Sigmoid colon (tissue), 7 donors: ENCODE measurements at places on chromosomes 7 and 10. TPM values are rescaled to one million over a fixed set of nuclear protein-coding genes. Genes with fewer than 3 reads are reported as not detected.
A peak's percentile ranks its signal among the peaks of the same experiment; 100 is the strongest.

DNA sequence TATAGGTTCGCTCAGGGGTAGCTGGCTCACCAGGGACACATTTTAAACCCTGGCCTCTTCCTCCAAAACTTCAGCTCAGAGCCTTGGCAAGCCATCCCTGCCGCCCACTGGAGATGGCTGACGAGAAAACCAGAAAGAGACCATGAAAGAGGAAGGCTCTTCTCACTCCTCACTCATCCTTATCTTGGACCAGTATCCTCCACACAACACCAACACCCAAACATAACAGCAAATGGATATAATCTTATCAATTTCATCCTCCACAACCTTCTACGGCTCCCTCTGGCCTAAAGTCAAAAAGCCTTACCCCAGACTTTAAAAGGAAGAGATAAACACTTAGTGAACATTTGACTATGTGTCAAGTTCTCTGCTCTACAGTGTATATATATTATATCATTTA lies 26.9 kb downstream of the DLG5 start:
- DNase-seq, result no peak

The DPYSL4 gene
- total RNA-seq, result 0.82 TPM

- DNase-seq, result peak; percentile 71
Measured at GRCh38 chr10:86661161-86662025, 6.9 kb upstream of the LDB3 start.

DNA sequence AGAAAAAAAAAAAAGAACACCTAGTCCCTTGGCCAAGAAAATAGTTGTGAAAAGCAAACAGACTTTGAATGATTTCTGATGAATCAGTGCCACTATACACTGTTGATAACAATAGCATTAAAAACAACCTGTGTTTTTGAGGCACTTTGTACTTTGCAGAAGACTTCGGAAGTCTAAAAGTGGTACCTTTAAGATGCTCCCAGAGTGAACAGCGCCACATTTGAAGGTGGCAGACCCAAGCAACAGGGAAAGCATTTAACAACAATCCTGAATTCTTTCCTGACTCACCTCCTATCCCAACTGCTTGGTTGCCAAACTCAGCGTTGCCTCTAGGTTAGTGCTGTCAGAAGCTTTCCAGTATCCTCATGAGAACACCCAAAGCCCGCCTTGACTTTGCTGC lies 102.5 kb upstream of the CCDC6 start:
- DNase-seq, result no peak

- no peak for DNase-seq
Measured at GRCh38 chr10:18217577-18217976, 77.4 kb downstream of the CACNB2 start.

The TFPI2 gene
- total RNA-seq, result 3.8 TPM

The NPSR1 gene
- total RNA-seq, result not detected

DNA sequence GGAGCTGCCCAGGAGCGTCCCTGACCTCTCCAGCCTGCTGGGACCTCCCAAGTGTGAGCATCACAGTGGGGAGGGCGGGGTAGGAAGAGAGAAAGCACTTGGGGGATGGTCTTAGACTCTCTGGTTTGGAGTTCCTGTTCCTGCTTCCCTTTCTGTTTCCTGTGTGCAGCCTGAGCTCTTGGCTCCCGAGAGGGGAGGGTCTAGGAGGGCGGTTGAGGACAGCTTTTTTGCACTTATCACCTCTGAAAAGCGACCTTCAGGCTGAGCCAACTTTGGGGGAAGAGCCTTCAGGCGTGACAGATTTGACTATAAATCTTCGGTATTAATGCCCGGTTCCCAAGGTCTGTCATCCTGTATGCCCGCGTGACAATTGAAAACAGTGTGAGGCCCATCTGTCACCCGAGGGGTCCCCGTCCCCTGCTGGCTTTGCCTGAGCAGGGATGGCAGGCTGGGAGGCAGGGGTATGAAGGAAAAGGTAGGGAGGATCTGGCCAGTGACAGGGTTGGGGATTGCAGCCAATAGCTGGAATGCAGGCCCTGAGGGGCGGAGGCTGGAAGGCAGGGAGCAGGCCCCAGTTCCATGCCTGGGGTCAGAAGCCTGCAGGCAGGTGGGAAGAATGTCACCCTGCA lies 78.6 kb downstream of the CDH23 start:
- DNase-seq, result no peak

The WDR86 gene
- 14.4 TPM for total RNA-seq

GRCh38 chr10:77541247-77541646 lies 96.4 kb downstream of the KCNMA1 start:
- no peak for DNase-seq

GRCh38 chr7:35253710-35254495 lies at the start of gene TBX20:
TBX20 (minus strand) TSS chr7:35254100; CDS start chr7:35253620, 480 bp downstream.
- DNase-seq, result no peak

DNA sequence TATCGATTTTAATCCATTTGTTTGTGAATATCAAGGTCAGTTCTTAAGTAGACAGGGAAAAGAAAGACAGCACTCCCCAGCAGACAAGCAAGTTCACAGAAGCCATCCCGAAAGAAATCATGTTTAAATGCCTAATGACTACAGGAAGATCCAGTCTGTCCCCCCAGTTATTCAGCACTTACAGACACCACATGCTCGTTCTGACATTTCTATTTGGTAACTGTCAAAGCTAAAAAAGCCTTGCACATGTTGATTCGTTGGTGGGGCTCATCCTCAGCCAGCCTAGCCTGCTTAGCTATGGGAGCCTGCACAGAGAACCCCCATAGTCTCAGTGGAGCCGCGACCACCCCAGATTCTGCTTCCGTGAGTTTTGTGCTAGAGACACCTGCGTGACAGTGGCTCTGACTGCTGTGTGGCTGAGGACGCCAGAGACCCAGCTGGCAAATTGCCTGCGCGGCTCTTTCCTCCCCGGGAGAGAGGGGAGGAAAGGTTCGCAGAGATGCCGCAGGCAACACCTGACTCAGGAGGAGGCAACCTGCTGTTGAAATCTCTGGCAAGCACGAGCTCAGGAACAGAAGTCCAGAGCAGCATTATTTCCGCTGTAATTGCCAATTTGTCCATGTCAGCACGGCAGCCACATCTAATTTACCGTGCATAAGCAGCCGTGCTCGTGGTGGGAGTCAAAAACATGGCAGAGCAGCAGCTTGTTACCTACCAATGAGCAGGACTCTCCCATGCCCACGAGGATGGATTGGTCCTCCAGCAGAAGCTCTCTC lies 194.2 kb downstream of the GPAM start:
- DNase-seq, result no peak

DNA sequence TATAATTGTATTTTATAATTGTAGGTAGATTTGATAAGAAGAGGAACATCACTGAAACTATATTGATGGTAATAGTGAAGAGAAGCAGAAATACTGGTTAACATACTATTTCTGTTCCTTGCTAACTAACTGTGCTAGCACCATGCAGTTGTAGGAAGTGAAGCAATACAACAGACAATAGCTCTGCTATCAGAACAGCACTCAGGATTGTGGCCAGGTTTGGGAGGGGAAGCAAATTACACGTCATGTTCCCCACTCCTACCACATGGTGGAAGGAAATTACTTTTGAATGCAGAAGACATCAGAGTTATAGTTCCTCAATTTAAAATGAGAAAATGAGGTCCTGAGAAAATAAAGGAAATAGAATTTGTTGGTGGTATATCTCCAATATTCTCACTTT lies 151.1 kb downstream of the DGKB start:
- DNase-seq, result no peak

DNA sequence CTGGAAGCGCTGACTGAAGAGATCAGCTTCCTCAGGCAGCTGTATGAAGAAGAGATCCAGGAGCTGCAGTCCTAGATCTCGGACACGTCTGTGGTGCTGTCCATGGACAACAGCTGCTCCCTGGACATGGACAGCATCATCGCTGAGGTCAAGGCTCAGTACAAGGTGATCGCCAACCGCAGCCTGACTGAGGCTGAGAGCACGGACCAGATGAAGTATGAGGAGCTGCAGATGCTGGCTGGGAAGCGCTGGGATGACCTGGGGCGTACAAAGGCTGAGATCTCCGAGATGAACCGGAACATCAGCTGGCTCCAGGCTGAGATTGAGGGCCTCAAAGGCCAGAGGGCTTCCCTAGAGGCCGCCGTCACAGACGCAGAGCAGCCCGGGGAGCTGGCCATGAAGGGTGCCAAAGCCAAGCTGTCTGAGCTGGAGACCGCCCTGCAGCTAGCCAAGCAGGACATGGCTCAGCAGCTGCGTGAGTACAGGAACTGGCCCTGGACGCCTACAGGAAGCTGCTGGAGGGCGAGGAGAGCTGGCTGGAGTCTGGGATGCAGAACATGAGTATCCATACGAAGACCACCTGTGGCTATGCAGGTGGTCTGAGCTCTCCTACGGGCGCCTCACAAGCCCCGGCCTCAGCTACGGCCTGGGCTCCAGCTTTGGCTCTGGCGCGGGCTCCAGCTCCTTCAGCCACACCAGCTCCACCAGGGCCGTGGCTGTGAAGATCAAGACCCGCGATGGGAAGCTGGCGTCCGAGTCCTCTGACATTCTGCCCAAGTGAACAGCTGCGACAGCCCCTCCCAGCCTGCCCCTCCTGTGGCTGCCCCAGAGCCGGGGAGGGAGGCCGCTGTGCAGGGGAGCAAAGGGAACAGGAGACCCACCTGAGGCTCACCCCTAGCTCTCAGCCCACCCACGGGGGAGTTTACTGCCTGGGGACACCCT lies 24.9 kb upstream of the AMPH start:
- DNase-seq, result no peak

DNA sequence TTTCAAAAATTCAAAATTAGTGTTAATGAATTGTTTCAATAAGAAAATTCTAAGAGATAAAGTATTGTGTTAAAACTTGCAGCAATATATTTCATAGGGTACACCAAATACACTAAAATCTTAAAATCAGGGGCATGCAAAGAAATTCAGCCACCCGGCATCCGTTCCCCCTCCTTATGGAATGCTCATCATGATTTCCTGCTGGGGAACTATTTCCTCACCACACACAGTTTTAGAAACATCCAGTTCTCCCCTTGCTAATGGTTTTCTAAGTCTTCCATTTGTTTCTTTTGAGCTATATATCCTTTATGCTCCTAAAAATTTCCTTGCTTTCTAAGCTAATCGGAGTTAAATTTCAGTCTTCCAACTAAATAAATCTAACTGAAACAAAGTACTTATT lies 60.7 kb downstream of the CHCHD3 start:
- no peak for DNase-seq

- peak; percentile 96 for DNase-seq
Measured at GRCh38 chr7:134778941-134779740, at the start of gene CALD1. CALD1 (plus strand) TSS chr7:134779634; CDS start chr7:134867734, 88,100 bp downstream.

DNA sequence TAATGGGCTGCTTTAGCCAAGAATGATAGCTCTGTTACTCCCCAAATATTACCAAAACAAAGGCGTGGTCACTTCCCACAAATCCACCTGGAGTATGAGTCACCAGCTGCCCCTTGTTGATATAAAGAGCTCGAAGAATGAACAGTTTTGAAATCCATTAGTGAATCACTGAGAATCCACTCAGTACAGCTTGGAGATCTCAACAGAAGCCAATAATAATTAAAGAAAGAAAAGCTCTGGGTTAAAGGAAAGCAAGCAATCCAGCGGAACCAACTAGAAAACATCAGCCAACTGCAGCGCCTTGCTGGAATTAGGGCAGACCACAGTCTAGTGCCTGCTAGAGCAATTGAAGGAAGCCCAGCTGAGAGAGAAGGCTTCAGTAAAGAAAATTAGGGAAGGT lies 576.0 kb upstream of the C7orf33 start:
- no peak for DNase-seq

The MRLN gene
- total RNA-seq, result not detected

The METTL2B gene
- 23.2 TPM for total RNA-seq

GRCh38 chr7:46034056-46034768 lies 113.1 kb upstream of the IGFBP3 start:
- no peak for DNase-seq

The DDC gene
- not detected for total RNA-seq

The CREB5 gene
- 42.1 TPM for total RNA-seq

The SPDYE1 gene
- not detected for total RNA-seq

- DNase-seq, result no peak
Measured at GRCh38 chr7:33952824-33953223, 47.5 kb downstream of the BMPER start.

DNA sequence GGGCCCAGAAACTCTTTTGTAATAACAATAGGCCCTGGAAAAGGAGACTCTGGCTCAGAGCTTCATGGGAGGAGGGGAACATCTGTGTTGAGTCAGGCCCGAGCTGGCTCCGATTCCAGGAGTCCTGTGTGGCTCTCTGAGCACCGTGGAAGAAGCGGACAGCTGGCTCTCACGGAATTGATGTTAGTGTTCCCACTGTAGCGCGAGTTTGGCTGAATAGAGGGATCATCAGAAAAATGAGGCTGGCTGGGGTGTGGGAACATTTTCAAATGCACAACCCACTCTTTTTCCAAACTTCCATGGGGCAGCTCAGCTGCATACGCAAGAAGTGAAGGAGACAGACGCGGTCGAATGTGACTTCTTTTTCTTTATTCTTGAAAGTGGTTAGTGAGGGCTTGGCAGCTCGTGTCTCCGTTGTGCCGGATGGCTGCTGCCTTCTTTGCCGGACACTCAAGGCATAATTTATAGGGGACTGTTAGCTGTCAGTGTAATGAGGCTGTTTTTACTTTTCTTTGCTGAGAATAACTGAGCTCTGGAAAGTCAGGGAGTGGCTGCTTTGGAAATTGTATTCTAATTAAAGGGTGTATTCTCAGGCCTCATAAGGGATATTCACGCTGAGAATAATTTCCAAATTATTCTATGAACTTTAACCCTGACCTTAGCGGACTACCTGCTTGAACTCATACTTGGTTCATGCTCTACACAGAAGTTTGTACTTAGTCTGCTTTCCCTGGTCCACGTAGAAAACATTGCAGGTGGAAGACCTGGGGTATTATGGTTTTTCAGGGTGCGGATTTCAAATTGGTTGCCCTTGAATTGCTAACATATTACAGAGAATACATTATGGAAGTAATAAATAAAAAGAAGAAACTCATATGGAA lies 23.1 kb downstream of the MDFIC start:
- DNase-seq, result peak; percentile 90

The JCAD gene
- 127 TPM for total RNA-seq

DNA sequence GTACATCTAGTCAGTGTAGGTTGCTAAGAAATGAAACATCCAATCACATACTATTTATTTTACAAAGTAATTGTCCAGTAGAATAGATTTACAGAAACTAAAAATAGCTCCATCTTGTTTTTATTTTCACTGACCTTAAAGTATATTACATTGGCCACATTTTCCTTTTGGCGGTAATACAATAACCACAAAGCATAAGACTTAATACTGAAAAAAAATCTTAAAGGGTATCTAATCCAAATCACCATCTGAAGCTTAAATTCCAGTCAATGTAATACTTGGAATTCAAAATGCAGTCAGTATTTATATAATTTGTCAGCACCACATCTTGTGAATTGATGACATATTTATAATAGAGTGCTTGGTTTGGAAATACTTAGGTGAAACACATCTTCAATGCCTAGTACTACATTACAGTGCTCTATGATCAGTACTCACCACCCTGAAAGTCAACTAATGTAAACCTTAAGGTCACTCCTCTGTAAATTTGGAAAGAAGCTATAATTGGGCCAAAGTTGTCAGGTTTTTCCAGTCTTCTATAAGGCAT lies 8.9 kb downstream of the ANKMY2 start:
- DNase-seq, result no peak
